ENCODE measurements at places on chromosomes 3 and 15.

DNA sequence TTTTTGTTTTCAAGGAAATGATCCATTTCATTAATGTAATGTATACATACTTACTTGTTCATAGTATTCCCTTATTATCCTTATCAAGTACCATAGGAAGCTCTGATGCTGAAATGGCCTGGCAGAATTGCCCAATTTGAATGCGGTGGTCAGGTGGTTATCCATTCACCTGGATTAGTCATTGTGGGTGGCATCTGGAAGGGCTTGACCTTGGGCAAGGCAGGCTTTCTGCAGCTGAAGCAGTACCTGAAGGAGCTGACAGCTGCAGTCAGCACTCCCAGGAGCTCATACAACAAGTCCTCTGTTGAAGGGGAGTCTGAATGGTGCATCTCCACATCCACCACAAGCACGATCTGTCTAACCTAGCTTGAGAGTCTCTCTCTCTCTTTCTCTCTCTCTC lies 12.2 kb upstream of the IQCF5 start:
- DNase-seq = no peak

DNA sequence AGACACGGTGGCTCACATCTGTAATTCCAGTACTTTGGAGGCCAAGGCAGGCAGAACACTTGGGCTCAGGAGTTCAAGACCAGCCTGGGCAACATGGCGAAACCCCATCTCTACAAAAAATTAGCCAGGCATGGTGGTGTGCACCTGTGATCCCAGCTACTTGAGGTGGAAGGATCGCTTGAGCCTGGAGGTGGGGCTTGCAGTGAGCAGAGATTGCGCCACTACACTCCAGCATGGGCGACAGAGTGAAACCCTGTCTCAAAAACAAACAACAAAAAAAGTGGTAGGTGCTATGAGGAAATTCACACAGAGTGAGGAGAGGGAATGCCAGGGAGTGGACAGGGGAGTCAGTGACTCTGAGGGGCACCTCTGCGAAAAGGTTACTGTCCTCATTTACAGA lies 29.4 kb downstream of the RPN1 start:
- DNase-seq = no peak

DNA sequence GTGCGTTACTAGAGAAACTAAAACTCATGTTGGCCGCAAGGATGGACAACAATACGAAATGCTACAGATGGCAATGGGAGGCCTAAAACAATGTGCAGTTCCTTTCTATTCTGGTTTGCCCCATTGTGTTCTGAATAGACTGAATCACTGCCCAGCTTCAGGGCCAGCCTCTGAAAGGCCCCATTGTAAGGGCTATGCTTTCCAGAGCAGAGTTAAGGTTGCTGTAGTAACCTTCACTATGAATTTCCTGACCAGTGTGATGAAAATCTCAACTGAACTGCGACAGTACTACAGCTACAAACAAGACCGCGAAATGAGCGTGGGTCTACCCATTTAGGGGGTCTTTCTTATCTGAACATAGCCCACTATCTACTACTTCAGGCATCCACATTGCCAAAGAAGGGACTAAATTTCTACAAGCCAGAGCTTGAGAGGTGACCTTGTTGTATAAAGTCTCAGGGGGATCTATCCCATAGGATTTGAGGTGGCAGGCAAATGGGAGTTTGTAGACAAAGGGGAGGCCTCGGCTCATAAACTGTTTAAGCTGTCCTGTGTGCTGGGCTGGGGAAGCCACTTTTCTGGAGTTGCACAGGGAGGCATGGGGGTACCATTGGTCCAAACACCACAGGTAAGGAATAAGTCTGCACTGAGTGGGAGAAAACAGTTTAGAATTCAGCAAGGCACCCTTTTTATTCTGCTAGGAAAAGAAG lies 80.1 kb downstream of the MYO1E start:
- DNase-seq = no peak

GRCh38 chr3:169020371-169020770 lies 643.1 kb downstream of the MECOM start:
- DNase-seq = no peak

All from activated CD4-positive, alpha-beta T cell treated with anti-CD3 and anti-CD28 coated beads for 1 hour (primary cell).